ENCODE measurements at places on chromosomes 12 and 14.

DNA sequence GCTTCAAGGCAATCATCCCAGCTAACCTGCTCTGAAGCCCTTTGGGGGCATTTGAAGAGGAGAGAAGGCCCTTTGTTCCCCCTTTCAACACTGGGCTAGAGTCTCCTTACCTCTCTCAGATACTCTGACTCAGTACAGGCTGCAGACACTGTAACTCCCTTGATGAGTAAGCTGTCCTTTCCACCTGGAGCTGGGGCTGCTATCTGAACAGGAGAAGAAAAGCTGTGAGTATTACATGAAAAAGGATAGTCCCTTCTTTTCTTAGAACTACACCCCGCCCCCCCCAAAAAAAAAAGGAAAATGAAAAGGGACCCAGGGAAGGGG is 186.6 kb upstream of the PLEKHG7 start:
- no peak for DNase-seq

DNA sequence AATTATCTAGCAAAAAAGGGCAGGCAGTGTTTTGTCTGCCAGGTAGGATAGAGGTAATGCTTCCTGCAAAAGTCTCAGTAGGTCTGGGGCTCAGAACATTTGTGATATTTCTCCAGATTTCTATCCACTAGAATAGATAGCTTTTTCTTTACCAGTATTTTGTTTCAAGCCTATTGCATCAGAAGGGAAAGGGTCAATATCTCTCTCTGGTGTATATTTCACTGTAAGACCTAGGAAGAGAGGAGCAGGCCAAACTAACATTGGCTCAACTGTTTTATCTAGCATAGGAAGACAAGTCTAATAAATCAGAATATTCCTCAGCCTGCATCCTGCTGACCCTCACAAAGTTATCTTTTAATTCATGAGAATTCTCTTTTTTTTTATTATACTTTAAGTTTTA is 106.7 kb upstream of the DAAM1 start:
- DNase-seq, result no peak

DNA sequence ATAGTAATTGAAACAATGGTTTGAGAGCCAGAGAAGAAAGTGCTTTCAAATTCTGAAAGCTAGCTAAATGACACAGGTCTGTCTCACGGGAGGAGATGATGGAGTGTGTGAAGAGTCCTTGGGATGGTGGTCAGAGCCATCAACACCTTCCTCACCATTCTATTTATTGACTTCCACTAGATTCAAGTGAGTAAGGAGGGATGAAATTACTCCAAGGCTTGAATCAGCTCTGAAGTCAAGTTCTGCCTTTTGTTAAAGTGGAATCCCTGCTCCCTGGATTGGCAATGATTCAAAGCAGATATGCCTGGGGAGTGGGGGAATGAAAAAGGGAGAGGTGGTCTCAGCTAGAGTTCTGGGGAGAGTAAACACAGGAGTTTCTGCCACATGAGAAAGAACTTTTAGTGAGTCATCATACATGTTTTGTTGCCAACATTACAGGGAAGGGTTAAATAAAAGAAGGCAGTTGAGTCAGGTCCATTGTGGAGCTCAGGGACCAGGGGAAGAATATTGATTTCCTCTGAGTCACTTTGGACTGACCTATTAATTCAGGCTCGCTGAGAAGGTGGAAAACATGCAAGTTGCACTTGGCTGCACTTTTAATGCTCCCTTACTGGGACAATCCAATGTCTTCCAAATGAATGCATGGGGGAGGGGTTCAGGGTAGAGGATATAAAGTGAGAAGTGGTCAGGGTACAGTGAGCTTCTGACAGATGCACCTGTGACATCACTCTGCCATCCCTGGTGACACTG is 142.7 kb downstream of the TBX5 start:
- no peak for DNase-seq

- no peak for DNase-seq
These were observed 6.4 kb upstream of the ALX1 start for GRCh38 chr12:85273381-85274314.

DNA sequence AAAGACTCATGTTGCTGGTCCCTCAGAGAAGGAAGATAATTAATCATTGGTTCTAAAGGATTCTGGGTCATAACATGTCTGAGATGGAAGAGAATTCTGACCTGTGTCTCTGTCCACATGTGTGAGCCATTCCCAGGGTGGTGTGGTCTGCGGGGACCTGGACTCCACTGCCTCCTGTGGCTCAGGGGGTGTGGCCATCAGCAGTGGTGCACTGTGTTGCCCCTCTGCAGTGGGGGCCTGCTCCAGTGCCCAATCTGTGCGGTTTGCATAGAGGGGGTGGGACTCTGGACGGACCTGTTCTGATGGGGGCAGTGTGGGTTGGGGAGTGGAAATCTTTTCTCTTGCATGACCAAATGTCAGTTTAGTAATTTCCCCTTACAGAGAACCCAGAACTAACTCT is 13.5 kb downstream of the KRT85 start:
- no peak for DNase-seq

GRCh38 chr14:98370352-98370751 is 901.6 kb downstream of the BCL11B start:
- DNase-seq, result no peak

DNA sequence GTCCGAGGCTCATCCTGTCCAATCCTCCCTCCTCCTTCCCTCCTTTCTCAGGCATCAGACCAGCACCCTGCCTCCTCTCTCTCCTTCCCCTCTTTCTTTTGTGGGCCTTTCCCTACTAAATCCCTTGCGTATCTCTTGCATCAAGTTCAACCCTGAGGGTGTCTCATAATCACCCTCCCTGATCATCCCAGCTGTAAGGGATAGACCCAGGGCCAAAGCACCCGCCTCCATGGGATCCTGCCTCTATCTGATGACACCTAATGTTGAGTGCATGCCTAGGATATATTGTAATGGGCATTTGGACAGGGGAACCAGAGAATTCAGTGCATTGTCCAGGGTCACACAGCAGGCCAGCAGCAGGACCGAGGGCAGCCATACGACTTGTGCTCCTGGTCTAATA is 84.9 kb downstream of the PHETA1 start:
- no peak for DNase-seq

DNA sequence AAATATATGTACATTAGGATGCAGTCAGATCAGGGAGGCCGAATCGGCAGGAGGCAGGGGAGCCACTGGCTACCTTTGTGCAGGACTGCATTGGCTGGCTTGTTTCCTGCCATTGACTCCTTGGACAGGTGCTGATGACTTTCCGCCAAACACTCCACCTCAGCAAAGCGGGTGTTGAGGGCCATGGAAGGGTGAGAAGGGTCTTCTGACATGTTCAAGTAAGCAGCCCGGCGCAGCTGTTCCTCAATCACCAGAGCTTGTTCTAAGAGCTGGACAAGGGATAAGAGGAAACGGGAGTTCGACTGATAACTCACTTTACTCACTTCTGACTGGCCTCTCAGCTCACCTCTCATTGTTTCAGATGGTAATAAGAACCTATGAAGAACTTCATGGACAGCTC is 4.9 kb upstream of the NOP2 start:
- DNase-seq, result no peak

GRCh38 chr12:48001505-48002413 is 2.5 kb downstream of the COL2A1 start:
- DNase-seq, result no peak

DNA sequence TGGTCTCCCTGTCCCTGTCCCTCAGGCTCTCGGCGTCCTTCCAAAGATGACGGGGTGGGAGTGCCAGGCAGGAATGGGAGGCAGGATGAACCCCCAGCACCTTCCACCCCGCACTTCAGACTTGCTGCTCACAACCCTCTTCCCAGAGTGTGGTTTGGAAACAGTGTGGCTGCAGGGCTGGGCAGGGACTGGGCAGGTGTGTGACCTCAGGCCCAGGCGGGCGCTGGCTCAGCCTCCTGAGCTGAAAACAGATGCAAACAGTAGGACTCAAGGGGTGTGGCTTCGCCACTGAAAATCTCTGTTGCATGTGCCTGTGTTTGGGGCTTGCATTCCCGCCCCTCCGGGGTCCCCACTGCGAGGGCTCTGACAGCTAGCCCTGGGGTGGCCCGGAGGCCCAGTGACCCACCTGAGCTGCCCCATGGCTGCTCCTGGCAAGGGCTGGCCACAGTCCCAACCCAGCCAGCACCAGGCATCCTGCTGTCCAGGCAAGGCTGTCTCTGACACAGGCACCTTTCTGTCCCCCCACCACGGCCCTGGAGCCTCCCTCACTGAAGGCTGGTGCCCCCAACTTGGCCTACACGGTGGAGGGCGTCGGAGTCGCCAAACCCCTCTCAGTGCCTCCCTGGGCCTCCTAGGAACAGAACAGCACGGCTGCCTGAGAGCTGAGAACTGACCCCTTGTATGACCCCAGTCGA is 46.1 kb downstream of the BEGAIN start:
- no peak for DNase-seq

DNA sequence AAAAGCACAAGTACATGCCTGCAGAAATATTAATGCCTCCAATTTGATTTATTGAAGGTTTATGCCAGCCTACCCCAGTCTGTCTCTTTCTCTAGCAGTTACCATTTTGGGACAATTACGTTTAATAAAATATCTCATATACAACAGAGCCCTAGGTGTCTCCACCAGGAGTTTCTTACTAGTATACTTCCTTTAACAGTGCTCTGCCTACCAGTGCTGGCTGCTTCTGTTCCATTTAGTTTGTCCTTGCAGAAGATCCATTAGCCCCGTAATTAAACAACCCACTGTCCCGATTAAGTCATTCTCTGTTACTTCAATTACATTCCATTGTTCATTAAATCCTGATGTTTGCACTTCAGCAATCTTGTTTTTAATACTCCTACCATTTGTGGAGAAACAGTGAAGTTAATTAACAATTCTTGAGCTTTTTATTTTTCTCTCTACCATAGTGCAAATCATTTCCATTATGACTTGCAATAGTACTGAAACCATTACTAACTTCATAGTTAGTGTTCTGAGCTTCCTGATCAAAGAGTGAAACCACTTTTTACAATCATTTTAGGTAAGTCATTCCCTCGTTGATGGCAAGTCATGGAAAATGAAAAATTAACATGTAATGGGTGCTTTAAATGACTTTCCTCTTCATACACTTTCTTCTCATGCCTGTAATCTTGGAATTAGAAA is 121.1 kb downstream of the PLXNC1 start:
- DNase-seq, result no peak

GRCh38 chr14:100803226-100803625 is 22.7 kb upstream of the MEG3 start:
- no peak for DNase-seq

DNA sequence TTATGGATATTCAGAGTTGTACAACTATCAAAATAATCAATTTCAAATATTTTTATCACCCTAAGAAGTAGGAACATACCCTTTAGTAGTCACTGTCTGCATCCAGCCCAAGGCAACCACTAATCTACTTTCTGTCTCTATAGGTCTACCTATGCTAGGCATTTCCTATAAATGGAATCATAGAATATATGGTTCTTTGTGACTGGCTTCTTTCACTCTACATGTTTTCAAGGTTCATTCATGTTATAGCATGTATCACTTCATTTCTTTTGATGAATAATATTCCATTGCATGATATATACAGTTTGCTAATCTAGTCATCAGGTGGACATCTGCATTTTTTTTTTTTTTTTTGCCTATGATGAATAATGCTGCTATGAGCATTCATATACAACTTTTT is 112.4 kb downstream of the PPP1R12A start:
- DNase-seq, result no peak

- no peak for DNase-seq
These were observed 1.3 kb upstream of the TBX5 start for GRCh38 chr12:114406984-114407841.

DNA sequence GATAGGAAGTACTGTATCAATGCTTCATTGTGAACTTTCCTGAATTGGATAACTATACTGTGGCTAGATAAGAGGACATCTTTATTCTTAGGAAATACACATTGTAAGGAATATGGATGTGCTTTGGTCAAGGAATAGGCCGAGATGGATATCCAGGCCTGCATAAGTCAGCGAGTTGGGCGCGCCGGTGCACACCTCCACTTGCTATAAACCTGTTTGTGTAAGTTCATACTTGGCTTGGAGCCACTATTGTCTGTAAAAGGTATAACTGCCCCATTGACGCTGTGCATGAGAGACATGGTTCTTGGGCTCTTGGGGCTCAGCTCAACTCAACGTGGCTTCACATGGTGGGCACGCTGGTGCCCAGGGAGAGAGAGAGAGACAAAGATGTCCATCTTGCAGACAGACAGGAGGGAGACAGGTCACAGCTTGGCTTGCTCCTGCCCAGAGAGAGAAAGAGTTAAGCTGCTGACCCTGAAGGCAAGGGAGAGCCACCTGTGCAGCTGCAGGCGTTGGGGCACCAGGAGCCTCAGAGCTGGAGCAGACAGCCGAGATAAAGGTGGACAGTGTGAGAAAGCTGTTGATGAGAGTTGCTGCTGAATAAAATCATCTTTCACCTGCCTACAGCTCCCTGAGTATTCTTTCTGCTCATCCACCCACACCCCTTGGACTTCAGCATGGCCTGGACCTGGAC is 34.1 kb upstream of the COCH start:
- DNase-seq, result no peak

DNA sequence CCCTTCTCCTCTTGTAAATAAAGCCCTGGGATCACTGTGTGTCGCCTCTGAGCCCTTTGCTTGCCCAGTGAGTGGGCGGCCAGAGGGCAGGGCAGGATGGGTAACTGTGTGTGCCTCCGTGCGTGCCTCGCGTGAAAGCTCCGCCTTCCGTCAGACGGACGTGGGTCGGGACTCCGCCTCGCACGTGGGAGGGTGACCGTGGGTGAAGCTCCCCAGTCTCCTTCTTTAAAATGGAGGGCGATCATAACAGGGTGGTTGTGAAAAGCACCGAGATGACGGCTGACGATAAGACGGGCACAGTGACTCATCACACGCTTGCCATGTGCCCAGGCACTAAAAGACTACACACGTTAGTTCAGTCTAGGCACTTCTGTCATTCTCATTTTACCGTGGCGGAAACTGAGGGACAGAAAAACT is 9.2 kb downstream of the PHB2 start:
- peak; percentile 77 for DNase-seq

DNA sequence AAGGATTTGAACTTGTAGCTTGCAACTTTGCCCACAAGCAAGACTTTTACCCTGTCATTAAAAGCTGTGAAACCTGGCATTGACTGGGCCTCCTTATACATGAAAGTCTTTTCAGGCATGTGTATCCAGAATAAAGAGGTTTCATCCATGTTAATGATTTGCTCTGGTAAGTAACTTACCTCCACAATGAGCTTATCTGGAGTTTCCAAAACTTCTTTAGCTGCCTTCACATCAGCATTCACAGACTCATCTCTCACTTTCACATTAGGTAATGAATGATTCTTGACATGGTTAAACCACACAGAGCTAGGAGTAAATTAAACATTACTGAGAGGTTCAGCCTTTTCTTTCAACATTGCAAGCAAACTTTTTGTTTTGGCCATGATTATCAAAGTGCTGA is 234.4 kb upstream of the CLEC14A start:
- no peak for DNase-seq

DNA sequence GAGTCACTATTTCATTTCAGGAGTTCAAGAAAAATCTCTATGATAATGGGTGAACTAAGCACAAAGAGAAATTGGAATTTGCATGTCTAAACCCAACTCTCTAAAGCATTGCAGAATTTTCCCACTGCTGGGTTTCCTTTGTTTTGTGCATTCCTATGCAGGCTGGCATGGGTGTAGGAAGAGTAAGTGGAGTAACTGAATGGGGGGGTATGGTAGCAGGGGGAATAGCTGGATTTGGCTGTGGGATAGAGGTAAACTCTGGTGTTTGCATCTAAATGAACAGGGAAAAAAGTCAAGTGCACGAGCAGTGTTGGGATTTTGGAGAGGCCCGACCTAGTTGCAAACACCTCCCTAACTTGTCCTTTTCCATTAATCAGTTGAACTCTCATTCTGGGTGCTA is 159.1 kb downstream of the ANO4 start:
- DNase-seq, result no peak

GRCh38 chr12:59927032-59927431 is 331.2 kb downstream of the SLC16A7 start:
- DNase-seq, result no peak

- DNase-seq, result no peak
These were observed 124.4 kb downstream of the KIF26A start for GRCh38 chr14:104262515-104263514.
